Hypothalamus (tissue), 51 donors: ENCODE measurements at places on chromosomes 1 and 21.

- DNase-seq: no peak
Measured at GRCh38 chr1:171195767-171196166, 10.7 kb downstream of the FMO2 start.

DNA sequence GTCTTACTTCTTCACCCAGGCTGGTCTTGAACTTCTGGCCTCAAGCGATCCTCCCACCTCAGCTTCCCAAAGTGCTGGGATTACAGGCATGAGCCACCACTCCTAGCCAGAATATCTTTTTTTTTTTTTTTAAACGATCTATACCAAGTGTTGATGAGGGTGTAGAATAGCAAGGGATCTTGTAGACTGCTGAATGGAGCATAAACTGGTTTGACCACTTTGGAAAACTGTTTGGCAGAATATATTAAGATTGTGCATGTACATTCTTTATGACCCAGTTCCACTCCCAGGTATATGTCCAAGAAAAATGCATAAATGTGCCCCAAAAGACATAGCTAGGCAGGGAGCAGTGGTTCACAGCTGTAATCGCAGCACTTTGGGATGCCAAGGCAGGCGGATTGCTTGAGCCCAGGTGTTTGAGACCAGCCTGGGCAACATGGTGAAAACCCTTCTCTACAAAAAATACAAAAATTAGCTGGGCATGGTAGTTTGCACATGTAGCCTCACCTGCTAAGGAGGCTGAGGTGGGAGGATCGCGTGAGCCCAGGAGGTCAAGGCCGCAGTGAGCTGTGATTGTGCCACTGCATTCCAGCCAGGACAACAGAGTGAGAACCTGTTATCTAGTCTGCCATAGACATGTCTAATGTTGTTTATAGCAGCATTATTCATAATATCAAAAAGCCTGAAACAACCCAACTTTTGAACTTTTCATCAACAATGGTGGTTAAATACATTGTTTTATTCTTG is 184.0 kb downstream of the VPS13D start:
- DNase-seq: no peak

DNA sequence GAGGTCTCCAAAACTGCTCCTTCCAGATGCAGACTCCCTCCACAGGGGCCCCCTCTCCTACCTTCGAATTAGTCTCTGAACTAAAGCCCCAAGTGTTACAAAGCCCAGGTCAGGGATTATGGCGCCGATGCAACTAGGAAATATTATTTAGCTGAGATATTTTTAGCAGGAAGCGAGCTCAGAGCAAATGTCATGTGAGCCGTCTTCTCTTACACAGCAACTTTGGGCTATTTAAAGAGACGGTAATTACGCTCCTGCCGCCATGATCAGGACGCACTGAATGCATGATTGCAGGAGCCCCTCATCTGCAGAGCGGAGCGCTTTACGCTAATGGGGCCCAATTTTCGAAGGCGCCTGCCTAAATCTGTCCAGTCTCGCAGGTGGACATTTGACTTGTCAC is 55.3 kb upstream of the TARDBP start:
- DNase-seq: no peak

GRCh38 chr21:43867332-43867703 is 2.3 kb downstream of the AGPAT3 start:
- no peak for DNase-seq

DNA sequence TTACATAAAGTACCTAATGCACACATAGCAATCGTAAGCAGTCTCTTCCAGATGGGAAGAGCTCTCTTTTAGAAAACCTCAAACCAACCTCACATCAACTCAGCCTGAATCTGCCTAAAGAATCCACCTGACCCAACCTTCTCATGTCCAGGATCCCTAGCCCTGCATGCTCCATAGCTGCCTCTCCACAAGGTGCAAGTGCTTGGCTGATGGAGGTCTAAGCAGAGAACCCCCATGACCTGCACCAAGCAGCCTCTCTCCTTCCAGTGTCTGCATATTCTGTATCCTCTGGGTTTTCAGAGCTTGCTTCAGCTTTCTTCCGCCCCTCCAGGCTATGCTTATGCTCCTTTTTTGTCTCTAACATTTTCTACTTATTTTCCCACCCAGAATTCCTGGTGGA is 2.5 kb downstream of the LY9 start:
- DNase-seq: no peak

- DNase-seq: no peak
Measured at GRCh38 chr1:245858022-245858721, 648.9 kb downstream of the SMYD3 start.

GRCh38 chr1:188270497-188270896 is 1441.7 kb downstream of the PLA2G4A start:
- DNase-seq: no peak

DNA sequence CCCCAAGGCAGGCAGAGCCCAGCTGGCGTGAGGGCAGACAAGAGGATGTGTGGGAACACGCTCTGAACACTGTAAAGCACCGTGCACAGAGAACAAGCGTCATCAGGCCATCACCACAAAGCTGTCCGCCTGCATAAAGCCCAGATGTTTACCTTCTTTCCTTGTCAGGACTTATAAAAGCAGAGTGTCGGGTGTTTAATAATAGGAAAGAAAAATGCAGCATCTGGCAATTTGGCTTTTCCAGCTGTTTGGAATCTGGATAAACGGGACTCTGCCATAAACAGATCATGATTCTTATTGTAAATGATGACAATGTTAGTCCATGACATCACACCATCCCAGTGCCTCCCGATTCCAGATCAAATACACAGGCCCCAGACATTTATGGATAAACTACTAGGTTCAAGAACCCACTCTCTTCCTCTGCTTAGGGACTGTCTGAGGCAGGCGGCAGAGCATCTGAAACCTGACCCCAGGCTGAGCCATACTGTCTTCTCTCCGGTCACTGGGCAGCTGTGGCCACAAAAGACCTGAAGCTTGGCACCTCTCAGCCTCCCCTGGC is 4.2 kb downstream of the GLIS1 start:
- no peak for DNase-seq

GRCh38 chr1:52192024-52192423 is 50.1 kb downstream of the ZFYVE9 start:
- DNase-seq: no peak

DNA sequence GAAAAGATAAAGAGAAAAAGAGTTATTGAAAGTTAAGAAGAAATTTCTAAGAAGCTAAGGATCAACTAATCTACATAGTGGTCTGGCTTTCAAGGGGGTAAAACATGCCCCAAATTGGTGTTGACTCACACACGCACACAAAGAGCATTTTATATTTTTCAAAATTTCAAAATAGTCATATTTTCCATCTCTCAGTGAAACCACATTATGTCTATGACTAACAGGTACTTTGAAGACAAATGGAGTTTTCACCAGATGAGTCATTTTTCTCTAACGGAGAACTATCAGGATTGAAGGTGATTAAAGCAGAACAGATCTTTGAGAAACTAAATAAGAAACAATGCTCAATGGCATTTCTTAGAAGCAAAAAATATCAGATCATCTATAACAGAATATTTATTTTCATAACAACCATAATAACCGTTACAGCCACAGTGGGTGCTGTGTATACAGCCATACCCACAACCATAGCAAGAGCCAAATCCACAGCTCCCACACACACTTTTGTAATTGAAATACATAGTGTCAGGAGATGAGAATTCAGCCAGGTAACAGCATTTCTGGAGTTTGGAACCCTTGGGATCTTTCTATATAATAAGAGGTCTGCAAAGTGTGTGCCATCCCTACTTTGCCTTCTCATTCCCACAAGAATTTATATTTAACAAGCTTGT is at the start of gene KRTAP21-3:
KRTAP21-3 (minus strand) TSS at position 539 of the 671 bp plus-strand sequence; CDS start at position 521, 18 bp downstream.
- DNase-seq: no peak

DNA sequence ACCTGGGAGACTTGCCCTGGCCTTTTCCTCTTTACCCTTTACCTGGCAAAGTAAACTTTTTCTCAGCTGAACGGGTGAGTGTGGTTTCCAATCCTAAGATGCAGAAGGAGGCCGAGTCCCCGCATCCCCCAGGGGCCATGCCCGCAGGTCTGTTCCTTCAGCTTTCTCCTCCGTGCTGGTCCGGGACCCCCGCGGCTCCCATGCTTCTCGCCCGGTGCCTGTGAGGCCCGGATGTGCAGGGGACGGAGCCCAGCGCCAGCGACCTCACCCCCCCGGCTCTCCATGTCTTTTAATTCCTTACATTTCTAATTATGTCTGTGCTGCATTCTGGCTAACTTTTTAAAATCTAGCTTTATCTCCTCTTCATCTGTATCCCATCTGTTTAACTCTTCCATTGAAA is 21.5 kb upstream of the SCYL3 start:
- no peak for DNase-seq

- DNase-seq: no peak
Measured at GRCh38 chr1:6271554-6271953, 10.7 kb upstream of the GPR153 start.

DNA sequence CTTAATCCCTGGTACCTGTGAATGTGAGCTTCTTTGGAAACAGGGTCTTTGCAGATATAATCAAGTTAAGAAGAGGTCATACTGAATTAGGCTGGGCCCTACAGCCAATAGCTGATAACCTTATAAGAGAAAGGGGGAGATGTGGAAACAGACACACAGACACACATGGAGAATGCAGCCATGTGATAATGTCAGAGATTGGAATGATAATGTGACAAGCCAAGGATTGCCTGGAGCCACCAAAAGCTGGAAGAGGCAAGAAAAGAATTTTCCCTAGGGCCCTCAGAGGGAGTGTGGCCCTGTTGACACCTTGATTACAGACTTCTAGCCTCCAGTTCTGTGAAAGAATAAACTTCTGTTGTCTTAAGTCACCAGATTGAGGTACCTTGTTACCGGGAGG is 114.5 kb upstream of the SOD1 start:
- no peak for DNase-seq

DNA sequence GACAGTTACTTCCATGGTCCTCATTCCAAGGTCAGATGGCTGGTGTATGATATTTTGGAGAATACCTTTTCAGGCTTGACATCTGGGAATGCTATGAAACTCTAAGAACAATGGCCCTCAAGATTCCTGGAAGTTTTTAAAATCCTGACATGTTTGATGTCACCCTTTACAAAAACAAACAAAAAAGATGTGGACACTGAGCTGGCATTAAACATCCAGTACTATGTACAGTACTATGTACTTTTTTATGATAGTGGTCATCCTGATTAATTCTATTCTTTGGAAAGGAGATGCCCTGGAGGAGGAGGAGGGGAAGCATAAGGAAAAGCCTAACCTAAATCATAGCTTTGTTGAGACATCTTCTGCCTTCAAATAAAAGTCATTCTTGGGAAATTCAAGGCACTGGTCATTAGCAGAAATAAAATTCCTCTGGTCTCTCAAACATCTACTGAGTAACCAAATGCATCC is 235.4 kb downstream of the HMCN1 start:
- DNase-seq: no peak

GRCh38 chr1:109216662-109217061 is 2.9 kb downstream of the SARS1 start:
- DNase-seq: no peak

DNA sequence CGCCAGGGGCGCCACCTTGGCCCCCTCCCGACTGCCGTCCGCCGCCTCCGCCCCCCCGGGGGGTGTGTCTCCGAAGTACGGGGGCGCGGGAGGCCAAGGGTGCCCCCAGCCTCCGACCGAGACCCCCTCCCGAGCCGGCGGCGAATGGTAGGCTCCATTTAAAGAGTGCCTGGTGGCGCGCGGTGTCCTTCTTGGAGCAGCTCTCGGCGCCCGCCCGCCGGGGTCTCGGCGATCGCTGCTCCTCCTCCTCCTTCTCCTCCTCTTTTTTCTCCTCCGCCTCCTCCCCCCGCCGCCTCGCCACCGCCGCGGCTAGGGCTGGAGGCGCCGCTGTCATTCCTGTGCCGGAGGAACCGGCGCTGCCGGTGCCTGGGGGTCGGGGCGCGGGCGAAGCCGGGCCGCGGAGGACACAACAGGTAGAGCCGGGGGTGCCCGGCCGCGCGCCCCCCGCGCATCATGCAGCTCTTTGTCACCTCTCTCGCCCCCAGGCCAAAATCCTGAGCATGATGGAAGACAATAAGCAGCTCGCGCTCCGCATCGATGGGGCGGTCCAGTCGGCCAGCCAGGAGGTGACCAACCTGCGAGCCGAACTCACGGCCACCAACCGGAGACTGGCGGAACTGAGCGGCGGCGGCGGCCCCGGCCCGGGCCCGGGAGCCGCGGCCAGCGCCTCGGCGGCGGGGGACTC is at the start of gene KAZN:
KAZN (plus strand) TSS at position 188 of the 685 bp plus-strand sequence.
- peak; percentile 31 for DNase-seq

GRCh38 chr1:151994956-151995355 is 1.3 kb upstream of the S100A10 start:
- no peak for DNase-seq

GRCh38 chr1:213647864-213648650 is 339.7 kb upstream of the PROX1 start:
- no peak for DNase-seq

- DNase-seq: no peak
Measured at GRCh38 chr1:13590486-13590885, 6.9 kb downstream of the PDPN start.

GRCh38 chr1:216032961-216033614 is 390.2 kb downstream of the USH2A start:
- DNase-seq: no peak

DNA sequence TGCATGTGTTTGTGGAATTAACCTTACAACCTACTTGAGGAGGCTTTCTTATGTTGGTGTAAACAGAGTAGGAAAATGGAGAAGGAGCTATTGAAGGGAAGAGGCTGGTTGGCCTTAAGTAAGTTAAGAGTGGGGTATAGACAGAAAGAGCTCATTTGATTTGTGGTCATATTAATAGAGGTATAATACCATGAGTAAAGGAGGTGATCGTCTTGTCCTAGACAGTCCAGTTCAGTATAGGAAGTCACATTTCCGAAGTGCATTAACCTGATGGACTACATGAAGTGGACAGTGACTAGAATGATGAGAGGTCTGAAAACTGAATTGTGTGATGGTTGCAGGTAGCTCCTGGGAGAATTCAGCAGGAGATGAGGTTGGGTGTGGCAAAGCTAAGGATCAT is 215.4 kb upstream of the ZC3H12A start:
- no peak for DNase-seq

DNA sequence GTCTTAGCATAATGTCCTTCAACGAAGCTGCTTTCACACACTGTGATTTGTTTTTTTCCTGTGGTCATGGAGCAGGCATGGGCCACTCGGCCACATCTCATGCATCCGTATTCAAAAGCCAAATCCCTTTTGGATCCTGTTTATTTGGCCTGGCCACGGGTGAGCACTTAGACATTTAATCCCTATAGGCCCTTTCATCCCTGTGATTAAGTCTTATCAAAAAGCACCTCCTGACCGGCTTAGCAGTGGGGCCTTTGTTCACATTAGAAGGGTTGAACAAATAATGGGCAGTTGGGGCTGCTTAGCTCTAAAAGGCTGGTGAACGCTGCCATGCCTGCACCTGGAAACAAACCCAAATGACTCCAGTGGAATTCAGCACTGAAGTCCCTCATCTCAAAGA is 2.0 kb downstream of the KCNE2 start:
- no peak for DNase-seq

GRCh38 chr1:61961009-61961408 is 218.7 kb downstream of the PATJ start:
- no peak for DNase-seq
